ENCODE measurements at places on chromosomes 6 and 20.

DNA sequence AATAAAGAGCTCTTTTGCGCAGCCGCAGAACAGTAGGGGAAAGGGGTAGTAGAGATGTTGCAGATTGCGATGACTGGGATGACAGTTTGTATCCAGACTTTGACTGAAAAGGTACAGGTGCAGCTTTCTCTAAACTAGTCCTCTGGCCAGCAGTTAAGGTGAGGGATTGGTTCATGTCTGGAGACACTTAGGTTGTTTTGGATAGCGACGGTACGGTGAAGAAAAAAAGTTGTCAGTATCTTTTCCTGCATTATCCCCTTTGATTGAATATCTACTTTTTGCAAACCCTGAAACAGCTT, 537 bp downstream of the PRR3 start:
- peak; percentile 50 for DNase-seq

- no peak for DNase-seq
Observed at GRCh38 chr6:165487347-165487746, 175.7 kb downstream of the PDE10A start.

GRCh38 chr6:18473755-18474154, 86.6 kb downstream of the RNF144B start:
- no peak for DNase-seq

- peak; percentile 50 for DNase-seq
Observed at GRCh38 chr20:3248167-3248992, 9.4 kb upstream of the SLC4A11 start.

DNA sequence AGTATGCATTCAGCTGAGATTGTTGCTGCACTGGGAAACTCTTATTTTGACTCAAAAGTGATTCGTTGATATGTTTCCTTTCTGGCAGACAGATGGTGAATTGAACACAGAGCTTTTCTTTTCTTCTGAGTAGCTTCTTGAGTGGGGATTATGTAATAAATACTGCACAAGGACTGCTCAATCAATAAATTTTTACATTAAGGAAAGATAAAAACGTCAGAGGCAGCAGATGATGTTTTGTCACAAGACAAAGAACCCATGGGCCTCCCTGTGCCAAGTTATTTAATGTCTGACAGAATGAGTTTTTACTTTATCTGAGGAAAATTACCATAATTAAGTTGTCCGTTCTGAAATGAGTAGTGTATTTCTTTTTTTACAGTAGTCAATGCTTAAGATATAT, 460.3 kb downstream of the UTRN start:
- no peak for DNase-seq

DNA sequence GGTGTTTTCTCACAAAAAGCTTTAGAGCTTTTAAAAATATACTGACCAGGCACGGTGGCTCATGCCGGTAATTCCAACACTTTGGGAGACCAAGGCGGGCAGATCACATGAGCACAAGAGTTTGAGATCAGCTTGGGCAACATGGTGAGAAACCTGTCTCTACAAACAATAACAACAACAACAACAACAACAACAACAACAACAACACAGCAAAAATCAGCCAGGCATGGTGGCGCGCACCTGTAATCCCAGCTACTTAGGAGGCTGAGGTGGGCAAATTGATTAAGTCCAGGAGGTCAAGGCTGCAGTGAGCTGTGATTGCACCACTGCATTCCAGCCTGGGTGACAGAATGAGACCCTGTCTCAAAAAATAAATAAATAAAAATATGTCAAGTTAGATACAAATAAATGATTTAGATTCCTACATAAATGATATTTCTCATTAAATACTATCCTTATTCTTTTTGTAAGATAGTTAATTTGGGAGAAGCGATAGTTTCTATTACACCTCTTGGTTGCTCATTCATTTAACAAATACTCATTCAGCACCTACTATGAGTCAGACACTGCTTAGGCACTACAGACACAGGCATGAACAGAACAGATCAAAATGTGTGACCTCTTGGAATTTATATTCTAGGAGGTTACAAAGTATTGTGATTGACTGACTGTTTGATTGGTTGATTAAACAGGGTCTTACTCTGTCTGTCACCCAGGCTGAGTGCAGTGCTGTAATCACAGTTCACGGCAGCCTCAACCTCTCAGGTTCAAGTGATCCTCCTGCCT, 83.5 kb upstream of the BEND3 start:
- no peak for DNase-seq

DNA sequence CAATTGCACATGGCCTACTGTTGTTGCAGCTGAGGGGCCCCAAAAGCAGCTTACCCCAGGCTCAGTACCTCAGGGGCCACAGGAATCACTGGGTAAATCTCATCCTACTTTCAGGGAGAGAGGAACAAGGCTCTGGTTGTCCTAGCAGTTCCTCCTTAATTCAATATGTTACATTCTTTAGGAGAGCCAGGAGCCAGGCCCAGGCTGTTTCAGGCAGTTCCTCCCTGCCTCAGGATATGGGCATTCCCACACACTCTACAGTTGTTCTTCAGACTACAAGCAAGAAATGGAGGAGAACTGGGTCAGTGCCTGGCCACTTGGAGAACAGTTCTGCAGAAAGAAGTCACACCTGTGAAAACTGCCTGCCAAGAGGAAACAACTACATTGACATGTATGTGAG, 9.6 kb upstream of the BTN3A2 start:
- DNase-seq: no peak

DNA sequence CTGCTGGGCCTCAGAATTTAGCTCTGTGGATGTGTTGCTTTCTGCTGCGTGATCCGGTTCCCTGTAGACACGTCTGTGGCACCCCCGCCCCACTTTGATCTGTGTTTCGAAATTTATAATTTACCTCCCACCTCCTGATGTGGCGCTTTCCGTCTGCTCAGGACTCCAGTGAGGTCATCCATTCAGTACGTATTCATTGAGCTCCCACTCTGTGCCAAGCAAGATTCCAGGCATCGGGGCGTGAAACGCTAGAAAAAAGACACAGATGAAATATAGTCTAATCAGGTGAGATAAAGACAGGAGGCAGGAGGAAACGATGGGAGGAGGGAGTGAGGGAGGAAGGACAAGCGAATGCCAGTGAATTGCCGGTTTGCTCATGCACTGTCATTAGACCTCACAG, 431.9 kb upstream of the SULF2 start:
- no peak for DNase-seq

DNA sequence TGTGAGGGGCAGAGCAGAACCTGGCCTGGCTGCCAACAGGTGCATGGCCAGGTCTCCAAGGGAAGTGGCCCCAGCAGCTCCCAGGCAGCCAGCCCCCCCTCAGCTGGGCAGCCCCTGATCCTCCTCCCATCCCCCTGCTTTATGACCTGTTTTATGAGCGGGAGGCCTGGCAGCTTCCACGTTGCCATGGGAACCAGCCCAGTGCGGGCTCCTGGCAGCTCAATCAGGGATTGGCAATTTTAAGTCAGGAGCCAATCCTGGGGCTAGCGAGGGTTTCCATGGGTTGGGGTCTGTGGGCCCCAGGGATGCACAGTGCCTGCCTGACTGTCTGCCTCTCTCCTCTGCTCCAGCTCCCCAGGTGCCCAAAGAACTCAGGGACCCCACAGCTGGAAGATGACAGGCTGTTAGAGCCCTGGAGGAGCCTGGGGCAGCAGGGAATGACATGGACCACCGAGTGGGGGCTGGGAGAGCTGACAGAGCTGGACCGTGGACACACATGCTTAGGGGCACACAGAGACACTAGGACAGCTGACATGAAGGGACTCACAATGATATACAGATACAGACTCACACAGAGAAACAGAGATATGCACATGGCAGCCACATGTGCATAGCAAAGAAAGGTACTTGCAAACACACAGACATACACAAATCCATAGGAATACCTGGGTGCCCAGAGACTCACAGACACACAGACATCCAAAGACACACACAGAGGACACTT, 56.5 kb upstream of the SIRPA start:
- DNase-seq: no peak

All from AG08395 (cell line).